NCI-H446 treated with DMSO at 0.1 percent for 48 hours (cell line): ENCODE measurements at places on chromosomes 3 and 15.

- no peak for DNase-seq
Measured at GRCh38 chr3:115293321-115293720, 146.2 kb upstream of the ZBTB20 start.

DNA sequence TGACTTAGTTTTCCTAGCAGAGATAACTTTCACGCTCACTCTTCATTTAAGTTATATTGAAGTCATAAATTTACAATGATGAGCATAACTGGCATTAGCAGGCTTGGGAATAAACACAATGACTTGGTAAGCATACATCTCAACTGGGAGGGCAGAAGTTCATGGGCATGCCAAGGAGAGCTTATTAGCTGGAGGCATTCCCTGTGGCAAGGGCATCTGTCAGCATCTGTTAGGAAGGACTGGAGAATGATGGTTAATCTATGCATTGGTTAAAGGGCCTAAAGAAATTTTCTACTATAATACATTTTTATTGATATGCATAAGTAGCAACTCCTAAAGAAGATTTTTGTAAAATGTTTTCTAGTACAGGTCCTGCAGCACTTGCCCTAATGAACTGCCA, 52.4 kb downstream of the NEK11 start:
- no peak for DNase-seq

DNA sequence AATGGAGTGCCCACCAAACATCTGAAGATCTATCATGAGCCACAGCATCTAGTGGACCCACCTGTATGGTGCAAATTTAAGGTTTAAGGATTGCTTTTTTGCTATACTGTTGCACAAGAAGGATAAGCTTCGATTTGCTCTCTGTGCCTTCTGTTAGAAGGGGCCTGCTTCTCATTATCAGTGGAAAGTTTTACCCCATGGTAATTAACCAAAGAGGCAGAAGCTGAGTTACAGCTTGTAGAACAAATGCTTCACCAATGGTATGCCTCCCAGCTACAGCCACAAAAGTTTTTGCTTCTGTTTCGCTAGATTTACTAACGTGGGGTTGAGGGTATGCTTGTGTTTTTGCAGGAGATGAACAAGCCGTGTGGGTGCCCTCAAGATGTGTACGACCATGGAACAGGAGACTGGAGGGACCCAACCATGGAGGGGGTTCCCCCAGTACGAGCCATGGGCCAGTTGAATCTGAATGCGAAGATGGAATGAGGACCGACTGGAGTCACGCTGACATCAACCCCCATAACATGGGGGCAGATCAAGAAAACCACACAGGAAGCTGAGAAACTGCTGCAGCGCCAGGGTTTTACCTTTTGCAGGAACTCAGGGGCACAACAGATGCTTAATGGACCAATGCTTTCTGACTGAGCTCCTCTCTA, 43.5 kb downstream of the ACAD9 start:
- no peak for DNase-seq

- DNase-seq, result no peak
Measured at GRCh38 chr3:119310071-119310470, 15.9 kb downstream of the ARHGAP31 start.

- DNase-seq, result no peak
Measured at GRCh38 chr15:80779658-80780415, 667 bp downstream of the CEMIP start.

- no peak for DNase-seq
Measured at GRCh38 chr3:18423401-18424212, 1.5 kb downstream of the SATB1 start.

DNA sequence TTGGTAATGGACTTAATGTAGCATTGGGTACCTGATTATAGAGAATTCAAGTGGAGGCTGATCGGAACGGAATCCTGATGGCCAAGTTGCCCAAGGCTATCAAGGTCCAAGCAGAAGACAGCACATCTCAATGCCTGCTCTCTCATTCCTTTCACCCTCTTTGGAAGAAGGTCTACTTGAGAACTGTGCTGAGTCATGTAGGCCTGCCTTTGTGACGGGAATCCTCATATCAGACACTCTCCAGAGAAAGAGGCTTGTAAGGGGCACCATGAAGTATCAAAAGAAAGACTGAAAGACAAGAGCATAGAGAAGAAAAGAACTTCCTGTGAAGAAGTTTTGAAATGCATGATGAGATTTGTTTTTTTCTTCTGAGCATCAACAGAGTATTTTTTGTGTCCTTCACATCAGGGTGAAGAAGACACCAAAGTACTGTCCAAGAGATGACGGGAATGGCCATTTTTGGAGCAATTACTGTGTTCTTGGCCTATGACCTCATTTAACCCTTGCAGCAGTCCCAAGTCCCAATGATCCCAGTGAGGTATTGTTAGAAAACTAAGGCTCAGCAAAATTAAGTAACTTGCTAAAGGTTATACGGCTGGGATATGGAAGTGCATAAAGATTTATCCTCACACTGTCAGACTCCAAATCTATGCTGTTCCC, 13.2 kb upstream of the LARP6 start:
- no peak for DNase-seq

DNA sequence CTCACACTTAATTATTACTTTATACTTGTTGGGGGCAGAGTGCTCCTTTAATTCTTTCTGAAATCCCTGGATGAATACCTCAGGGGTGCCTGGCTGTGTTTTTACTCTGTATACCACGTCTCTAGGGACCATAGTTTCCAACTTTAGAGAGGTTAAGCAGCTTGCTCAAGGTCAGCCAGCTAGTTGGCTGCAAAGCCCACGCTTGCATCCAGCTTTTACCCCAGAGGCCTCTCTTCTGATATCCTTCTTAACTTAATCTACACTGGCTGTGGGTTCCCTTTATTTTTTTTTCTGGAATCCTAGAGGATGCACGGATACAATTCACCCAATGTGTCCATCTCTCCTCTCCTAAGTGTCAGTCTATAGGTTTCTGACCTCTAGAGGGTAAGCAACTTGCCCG, 1.4 kb downstream of the PDZRN3 start:
- no peak for DNase-seq

GRCh38 chr3:33114622-33115023, 809 bp downstream of the CRTAP start:
- no peak for DNase-seq

DNA sequence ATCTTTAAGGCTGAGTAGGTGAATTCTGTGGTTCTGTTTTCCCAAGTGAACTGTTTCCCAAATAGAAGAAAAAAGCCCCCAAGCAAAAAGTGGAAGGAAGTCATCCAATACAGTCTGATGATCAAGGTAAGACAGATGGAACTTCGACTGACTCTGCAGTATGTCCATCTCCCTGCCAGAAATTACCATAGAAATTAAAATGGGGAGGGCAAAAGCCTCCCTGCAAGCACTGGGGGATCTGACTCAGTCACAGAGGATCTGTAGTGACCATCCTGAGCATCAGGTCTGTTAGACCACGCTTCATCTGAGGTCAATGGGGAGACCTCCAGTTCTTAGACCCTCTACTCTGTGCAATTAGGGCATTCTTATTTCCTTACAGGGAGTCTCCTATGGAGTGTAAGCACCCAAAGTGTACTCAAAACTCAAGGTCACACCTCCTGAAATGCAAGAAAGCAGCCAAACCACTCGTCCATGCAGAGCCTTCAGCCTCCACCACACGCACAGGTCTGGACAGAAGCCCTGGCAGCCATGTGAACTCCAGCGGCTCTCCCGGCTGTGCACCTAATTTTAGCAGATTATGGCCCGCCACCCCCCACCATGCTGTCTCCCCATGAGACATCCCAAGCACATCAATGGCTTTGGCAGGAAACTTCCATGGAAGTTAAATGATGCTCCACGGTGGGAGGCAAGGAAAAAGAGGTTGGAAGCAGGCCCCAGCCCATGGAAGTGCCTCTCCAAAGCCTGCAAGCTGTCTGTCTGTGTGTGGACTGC, 348.7 kb downstream of the NTRK3 start:
- peak; percentile 86 for DNase-seq

DNA sequence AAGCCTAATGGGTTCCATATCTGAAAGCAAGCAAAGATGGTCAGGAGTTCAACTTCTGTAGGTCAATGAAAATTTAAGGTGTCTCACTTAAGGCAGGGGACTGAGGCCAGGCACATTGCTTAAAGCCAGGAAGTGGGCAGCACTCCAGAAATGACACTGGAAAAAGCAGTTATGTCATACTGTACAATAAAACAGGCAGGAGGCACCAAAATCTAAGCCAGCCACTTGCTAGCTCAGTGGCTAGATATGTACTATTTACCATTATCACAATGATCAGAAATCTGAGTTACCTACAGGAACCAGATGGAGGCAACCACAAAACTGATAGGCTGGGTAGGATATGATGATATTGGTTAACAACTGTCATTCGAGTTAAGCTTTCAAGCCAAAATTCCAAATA, 57.3 kb downstream of the FRMD5 start:
- DNase-seq, result no peak

GRCh38 chr3:32177702-32178198, 60.7 kb upstream of the CMTM8 start:
- peak; percentile 29 for DNase-seq

GRCh38 chr3:13022348-13023234, 50.6 kb downstream of the IQSEC1 start:
- peak; percentile 45 for DNase-seq

GRCh38 chr3:30341851-30342250, 264.6 kb upstream of the TGFBR2 start:
- no peak for DNase-seq

GRCh38 chr3:12714278-12714677, 44.8 kb downstream of the TMEM40 start:
- no peak for DNase-seq

- DNase-seq, result no peak
Measured at GRCh38 chr3:141795276-141795675, 32.1 kb downstream of the GRK7 start.

DNA sequence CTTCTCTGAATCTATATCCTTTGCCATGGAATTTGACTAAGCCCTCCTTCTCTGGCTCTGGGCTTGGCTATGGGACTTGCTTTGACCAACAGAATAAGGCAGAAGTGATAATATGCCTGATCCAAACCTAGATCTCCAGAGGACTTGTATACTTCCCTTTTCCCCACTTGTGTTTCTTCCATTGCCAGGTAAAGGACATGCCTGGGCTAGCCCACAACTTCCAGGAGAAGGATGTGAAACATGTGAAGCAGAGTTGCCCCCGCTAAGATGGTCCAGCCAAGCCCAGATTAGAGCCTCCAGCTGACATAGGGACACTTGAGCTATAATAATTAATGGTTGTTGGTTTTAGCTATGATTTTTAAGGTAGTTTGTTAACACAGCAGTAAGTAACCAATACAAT, 55.1 kb downstream of the FOXB1 start:
- DNase-seq, result no peak

- no peak for DNase-seq
Measured at GRCh38 chr3:47016934-47017435, 37.5 kb downstream of the NBEAL2 start.

DNA sequence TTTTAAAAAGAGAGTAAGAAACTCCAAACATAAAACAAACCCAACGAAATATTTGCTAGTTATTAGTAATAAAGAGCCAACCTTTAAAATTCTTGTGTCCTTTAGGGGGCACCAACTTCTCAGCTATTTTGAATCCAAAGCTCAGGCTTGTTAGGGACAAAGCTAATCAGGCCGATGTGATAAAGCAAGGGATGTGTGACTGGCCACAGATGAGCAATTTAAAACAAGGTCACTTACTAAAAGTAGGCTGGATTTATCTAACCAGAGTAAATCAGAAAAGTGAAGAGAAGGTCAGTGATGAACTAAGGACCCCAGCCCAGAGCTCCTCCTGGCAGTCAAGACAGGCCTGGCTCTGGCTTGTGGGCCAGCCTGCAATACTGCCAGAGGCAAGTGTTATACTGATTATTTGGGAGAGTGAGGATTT, 108.5 kb downstream of the CYP19A1 start:
- no peak for DNase-seq

GRCh38 chr15:66108483-66109265, 144.9 kb downstream of the MEGF11 start:
- DNase-seq, result no peak

- DNase-seq, result no peak
Measured at GRCh38 chr3:169305460-169305859, 358.1 kb downstream of the MECOM start.

GRCh38 chr3:183519891-183520290, 35.6 kb downstream of the KLHL6 start:
- no peak for DNase-seq

DNA sequence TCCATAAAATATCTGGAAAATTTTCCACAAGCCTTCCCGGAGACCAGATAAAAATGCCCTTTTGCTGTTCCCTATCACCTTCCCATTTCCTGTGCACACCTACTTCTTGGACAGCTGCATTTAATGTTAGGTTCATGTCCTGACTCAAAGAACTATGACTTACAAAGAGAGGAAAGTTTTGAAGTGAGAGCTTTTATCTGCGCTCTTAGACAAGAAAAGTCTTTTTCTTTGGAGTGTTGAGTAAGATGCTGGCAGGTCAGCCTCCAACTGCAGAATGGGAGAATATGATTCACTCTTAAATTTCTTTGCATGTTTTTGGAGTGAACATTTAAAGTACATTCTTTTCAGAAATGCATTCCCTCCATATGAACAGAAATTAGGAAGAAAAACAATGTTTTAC, 147.3 kb upstream of the DPH6 start:
- no peak for DNase-seq

DNA sequence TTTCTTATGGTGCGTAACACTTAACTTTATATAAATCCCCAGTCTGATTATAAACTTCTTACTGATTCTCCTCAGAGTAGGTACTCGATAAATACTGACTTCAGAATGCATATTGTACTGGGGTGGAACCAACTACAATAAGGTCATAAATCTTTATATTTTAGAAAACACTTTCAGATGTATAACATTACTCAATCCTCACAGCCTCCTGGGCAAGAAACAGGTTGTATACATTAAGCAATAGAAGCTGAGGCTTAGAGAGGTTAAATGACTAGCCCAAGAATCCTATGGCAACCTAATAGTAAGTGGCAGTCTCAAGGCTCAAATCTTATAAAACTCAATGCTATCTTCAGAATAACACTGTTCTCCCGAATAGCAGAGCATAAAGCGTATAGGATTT, 9.1 kb downstream of the VPS13C start:
- DNase-seq, result no peak

GRCh38 chr3:144859161-144859560, 887.5 kb downstream of the DIPK2A start:
- no peak for DNase-seq

DNA sequence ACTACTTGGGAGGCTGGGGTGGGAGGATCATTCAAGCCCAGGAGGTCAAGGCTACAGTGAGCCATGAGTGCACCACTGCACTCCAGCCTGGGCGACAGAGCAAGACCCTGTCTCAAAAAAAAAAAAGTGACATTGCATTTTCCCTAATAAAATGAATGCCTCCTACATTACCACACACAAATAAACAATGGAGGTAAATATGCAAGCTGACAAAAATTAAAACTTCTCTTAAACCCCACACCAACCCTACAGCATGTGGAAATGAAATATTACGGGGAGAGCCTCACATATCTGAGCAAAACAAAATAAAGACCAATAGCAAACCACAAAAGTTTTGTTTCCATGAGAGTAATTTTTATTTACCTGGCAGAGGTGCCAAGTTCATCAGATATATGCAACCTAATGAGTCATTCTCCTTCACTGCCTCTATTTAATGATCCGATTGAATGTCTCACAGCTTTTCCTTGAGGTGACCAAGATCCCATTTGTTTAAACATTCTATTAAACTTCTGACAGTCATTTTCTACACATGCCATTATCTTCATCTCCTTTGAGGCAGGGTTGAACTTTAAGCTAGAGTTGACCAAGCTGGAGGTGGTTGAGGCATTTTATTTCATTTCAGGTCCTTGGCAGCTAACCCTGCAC, 9.4 kb upstream of the CAV3 start:
- no peak for DNase-seq
